ENCODE measurements at places on chromosomes 11 and 22.

GRCh38 chr11:112012874-112013273 lies 12.3 kb upstream of the DLAT start:
- DNase-seq: no peak

DNA sequence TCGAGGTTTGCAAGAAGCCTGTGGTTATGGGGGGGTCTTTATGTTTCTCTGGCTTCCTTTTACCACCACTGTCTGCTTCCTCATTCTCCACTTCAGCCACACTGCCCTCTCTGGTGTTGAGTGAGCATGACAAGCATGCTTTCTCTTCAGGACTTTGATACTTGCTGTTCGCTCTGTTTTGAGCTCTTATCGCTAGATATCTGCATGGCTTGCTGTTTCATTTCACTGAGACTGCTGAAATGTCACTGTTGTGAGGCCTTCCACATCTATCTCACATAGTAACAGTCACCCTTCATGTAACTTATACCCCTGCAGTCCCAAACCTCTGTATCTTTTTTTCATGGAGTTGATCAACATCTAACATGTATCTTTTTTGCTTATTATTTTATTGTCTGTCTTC lies 59.8 kb downstream of the TMEM135 start:
- DNase-seq: no peak

GRCh38 chr22:19806213-19807160 lies 45.9 kb downstream of the TBX1 start:
- no peak for DNase-seq

DNA sequence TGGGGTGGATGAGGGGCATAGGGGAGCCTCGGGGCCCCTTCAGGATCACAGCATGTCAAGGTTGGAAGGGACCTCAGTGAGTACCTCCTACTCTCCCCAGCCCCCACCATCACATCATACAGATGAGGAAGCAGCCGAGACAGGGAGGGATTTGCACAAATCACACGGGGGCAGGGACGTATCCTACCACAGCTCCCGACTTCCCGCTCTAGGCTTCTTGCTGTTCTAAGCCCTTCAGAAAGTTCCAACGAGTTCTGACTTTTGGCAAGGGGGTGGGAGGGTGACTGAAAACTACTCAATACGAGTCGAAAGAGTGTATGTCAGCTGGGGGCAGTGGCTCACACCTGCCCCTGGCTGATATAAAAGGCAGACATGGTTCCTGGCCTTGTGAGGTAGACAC lies 4.7 kb upstream of the RAD9A start:
- DNase-seq: no peak

- DNase-seq: peak; percentile 83
Observed at GRCh38 chr11:72814286-72815109, at the start of gene ATG16L2. ATG16L2 (plus strand) TSS chr11:72814411; CDS start chr11:72814446, 35 bp downstream.

DNA sequence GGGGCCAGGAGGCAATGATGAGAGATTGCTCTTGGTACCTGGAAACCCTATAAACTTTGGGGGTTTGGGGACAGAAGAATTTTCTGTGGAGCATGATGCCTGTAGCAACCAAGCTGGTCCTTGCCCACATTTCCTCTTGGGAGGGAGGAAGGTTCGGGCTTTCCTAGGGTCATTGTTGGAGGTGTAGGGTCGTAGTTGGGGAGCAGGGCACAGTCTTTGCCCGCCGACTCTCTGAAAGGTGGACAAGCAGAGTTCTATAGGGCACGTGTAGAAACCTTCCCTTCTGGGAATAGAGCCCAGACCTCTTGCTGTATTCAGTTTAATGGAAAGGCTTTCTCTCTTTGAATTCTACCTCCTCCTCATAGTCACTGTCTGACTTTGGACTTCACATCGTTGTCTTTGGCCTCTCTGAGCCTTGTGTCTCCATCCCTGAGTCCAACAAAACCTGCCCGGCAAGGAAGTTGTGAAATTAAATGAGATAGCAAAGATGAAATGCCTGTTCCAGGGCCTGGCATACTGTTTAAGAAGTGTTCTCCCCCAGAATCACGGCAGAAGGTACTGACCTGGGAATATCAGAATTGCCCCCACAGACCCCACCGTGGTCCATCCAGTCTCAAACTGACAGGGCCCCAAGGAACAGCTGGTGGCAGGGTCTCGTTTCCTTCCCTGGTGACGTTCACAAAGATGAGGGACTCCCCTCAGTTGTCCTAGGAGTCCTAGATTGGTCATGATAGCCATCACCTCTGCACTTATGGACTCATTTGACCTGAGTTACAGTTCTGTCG lies 1.6 kb downstream of the PRDM11 start:
- no peak for DNase-seq

DNA sequence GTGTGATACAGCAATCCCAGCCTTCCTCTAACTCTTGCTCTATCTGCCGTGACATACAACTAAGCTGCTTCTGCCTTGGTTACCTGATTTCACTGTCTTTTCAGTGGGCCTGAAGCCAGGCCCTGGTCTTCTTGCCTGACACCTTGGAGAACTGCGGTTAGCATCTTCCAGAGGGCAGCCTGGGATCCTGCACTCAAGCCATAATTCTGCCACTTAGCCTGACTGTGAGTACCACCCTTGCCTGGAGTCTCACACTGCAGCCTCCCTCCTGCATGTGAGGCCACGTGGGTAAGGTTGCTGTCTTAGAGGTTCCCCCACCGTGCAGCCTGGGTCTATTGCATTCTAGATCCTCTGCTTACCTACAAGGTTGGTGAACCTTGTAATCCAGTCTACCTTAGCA lies 35.8 kb downstream of the USP35 start:
- DNase-seq: no peak

DNA sequence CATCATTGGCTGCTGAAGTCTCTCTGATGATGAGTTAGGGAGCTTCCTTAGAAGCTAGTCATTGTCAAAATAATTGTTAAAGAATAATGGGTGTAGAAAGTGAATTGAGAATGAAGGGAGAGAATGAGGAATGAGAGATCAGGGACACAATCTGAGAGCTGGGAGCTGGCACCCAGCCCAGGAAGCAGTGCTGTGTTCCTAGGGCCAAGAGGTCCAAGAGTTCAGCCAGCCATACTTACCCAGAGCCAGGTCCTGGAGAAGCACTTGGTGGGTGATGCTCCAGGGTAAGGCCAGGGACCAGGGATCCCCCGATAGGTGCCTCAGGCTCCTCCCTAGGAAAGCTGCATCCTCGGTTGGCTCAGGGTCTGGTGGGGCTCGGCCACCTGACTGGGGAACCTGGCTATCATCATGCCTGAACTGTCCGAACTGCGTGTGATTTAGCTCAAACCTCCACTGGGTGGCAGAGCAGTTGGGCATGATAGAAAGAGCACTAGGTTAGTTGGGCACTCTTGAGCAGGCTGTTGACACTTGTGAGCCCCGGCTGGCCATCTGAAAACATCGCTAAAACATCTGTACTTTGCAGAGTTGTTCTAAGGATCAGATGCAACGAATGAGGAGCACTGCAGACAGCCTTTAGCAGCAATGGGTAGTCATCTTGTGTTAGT lies 123.9 kb upstream of the NCAM1 start:
- DNase-seq: peak; percentile 19

DNA sequence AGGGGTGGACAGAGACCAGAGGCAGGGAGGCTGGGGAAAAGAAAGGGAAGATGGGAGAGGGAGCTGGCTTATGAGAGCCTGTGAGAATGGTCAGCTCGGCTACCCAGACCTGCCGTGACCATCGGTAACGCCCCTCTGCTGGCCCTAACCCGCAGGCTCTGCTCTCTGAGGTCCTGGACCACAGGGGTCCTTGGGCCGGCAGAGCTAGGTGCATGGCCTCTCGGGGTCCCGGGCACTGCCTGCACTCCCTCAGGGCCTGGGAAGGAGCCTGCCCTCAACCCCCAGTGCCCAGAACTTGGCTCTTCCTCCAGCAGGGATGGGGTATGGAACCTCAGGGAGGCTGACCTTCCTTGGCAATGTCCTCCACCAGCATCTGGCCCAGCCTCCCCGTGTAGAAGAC lies 13.2 kb downstream of the GGT5 start:
- DNase-seq: no peak

DNA sequence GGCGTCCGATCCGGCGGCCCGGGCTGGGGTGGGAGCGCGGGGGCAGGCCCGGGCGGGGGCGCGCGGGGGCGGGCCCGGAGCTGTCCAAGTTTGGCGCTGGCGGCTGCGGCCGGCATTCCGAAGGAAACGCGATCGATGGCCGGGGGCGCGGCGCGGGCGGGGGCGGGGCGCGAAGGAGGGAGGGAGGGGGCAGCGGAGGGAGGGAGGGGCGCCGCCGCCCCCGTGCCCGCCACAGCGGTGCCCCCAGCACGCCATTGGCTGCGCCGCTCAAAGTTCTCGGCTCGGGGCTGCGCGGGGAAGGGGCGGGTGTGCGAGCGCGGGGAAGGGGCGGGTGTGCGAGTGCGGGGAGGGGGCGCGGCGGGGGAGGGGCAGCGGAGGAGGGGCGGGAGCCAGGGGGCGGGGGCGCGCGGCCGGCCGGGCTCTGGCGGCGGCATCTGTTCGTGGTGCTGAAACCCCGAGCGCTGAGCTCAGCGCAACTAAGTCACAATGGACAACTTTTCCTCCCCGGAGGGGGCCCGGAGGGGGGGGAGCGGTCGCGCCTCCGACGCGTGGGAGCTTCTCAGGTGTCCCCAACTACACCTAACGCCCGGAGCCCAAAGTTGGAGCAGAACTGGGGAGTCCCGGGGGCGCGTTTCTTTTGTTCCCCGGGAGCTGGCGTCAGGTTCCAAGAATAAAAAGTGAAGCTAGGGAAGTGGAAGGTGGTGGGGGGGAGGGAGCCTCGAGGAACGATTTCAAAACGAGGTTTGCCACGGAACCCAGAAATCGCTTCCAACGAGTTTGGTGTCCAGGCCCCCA lies 2.2 kb downstream of the PHF21B start:
- no peak for DNase-seq

GRCh38 chr22:30506507-30506968 lies 1.0 kb upstream of the SEC14L4 start:
- no peak for DNase-seq

GRCh38 chr11:5712507-5712906 lies 22.9 kb downstream of the TRIM22 start:
- no peak for DNase-seq

DNA sequence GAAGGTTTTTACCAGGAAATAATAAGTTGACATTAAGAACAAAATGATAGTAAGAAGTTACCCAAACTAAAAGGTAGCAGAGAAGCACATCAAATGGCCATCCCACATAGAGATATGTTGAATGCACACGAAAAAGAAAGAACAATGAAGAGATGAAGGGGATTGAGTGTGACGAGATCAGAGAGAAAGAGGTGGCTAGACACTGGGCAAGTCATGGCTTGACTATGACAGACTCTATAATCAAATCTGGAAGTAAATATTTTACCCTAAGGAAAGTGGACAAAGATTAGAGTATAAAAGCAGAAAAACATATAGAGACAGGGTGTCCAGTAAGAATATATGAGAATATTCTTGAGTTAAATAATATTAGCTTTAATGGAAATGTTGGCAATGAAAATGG lies 31.4 kb downstream of the CASP12 start:
- DNase-seq: no peak

DNA sequence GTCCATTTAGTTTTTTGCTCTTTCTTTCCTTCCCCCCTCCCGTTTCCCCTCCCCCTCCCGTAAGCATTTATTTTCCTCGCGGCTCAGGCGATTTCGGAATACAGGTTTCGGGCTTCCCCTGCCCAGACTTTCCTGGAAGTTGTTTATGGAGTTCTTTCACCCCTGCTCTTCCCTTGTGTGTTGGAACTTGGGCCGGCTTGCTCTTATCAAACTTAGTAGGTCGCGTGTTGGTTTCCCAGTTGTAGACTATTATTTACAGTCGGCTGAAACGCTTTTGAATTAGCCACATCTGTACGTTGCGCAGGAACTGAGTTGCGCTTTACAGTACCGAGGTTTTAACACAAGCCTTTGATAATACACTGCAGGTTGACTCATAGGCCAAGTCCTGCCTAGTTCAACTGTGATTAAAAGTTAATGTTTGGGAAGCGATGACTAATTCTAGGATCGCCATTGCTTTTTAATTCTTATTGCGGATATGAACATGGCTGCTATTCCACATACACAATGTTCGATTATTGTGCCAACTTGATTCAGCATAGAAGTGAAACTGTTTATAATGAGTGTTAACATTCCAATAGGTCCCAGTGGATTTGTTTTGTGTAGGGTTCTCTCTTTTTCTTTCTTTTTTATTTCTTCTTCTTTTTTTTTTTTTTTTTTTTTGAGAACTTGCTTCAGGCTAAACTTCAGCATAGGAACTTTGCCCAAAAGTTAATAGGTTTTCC lies 1.7 kb downstream of the YAP1 start:
- DNase-seq: no peak
